ENCODE measurements at places on chromosomes 3 and 15.

DNA sequence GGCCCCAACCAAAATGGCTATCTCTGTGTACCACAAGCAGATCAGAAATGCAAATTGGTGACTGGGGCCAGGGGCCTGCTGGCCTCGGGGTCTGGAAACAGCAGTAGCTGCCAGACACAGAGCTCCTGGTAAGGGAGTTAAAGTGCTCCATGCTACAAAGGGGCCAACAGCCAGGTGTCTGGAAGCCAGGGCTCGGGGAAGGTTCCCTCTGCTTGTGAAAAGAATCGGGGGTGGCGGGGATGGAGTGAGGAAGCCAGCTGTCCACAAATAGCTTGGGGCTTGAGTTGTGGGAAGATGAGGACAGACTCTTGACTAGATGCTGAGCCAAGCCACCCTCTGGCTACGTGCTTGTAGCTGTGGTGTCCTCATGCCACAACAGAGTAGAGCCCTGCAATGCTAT lies 39.3 kb downstream of the CHRD start:
- DNase-seq: no peak

- no peak for DNase-seq
These were observed 151.0 kb upstream of the MLF1 start for GRCh38 chr3:158419820-158420653.

DNA sequence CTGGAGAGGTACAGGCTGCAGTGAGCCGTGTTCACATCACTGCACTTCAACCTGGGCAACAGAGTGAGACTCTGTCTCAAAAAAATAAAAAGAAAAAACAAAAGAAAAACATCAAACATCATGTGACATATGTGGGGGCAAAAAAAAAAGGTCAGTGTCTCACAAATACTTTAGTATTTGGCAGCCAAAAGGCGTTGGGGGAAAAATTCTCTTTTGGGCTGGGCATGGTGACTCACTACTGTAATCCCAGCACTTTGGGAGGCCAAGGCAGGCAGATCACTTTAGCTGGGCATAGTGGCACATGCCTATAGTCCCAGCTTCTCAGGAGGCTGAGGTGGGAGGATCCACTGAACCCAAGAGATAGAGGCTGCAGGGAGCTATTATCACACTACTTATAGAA lies 47.6 kb downstream of the TMCC1 start:
- no peak for DNase-seq

- DNase-seq: no peak
These were observed 40.2 kb upstream of the UBE2E2 start for GRCh38 chr3:23162934-23163333.

DNA sequence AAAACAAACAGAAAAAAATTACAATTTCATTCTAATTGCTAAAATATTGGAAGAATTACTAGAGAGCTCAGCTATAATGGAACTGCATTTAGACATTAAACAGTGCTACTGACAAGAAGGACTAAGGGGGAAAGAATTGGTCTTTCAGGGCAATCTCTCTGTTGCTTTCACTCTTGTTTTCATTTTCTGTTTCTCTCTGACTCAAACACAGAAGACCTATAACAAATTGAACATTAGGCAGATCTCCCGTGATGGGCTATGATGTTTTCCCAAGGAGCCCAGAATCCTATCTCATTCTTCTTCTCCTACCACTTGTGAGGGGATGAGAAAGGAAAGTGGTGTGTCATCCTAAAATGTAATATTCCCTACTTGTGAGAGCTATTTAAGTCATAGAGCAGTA lies 358.0 kb upstream of the TGFBR2 start:
- no peak for DNase-seq

- no peak for DNase-seq
These were observed 155.6 kb downstream of the STXBP5L start for GRCh38 chr3:121063628-121064027.

GRCh38 chr15:75702436-75702835 lies 10.2 kb downstream of the CSPG4 start:
- DNase-seq: no peak

DNA sequence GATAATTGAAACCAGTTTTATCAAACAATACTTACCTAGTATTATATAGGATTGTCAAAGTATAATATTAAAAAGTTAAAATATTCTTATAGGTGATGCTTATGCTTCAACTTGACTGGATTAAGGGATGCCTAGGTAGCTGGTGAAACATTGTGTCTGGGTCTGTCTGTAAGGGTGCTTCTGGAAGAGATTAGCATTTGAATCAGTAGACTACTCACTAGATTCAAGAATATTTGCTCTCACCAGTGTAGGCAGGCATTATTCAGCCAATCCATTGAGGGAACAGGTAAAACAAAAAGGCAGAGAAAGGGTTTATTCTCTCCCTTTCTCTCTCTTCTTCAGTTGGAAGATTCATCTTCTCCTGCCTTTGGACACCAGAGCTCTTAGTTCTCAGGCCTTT lies 486.8 kb upstream of the GOLIM4 start:
- no peak for DNase-seq

- DNase-seq: no peak
These were observed 37.3 kb downstream of the SMAD6 start for GRCh38 chr15:66739287-66739686.

- no peak for DNase-seq
These were observed 129.3 kb downstream of the IQCH start for GRCh38 chr15:67383899-67384298.

- peak; percentile 72 for DNase-seq
These were observed 627 bp downstream of the DUSP7 start for GRCh38 chr3:52055537-52056351.

DNA sequence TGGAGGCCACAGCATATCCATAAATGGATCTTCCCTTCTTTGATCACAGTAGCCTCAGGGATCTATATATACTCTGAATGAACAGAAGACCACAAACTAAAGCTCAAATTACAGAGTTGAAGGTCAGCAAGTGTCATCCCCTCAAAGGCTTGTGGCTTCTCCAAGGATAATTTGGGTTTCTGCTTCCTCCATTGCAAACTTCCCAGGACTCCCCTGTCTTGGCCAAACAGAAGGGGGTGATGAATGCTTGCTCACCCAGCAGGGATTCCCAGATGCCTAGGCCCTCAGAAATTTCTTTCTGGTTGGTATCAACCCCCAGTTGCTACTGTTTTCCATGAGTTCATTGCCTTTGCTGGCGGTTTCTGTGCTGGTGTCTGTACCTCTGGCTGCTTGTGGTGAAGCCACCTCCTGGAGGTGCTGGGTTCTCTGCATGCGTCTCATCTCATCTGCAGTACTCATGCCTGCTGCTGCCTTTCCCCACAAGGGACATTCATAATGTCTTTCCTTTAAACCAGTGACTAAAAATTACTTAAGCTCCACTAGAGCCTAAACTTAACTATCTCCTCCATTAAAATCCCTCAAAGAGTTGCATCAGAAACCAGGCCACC lies 17.7 kb downstream of the ENTPD3 start:
- no peak for DNase-seq

DNA sequence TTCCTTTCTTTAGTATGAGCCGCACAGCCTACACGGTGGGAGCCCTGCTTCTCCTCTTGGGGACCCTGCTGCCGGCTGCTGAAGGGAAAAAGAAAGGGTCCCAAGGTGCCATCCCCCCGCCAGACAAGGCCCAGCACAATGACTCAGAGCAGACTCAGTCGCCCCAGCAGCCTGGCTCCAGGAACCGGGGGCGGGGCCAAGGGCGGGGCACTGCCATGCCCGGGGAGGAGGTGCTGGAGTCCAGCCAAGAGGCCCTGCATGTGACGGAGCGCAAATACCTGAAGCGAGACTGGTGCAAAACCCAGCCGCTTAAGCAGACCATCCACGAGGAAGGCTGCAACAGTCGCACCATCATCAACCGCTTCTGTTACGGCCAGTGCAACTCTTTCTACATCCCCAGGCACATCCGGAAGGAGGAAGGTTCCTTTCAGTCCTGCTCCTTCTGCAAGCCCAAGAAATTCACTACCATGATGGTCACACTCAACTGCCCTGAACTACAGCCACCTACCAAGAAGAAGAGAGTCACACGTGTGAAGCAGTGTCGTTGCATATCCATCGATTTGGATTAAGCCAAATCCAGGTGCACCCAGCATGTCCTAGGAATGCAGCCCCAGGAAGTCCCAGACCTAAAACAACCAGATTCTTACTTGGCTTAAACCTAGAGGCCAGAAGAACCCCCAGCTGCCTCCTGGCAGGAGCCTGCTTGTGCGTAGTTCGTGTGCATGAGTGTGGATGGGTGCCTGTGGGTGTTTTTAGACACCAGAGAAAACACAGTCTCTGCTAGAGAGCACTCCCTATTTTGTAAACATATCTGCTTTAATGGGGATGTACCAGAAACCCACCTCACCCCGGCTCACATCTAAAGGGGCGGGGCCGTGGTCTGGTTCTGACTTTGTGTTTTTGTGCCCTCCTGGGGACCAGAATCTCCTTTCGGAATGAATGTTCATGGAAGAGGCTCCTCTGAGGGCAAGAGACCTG lies 13.2 kb downstream of the GREM1 start:
- DNase-seq: peak; percentile 37

DNA sequence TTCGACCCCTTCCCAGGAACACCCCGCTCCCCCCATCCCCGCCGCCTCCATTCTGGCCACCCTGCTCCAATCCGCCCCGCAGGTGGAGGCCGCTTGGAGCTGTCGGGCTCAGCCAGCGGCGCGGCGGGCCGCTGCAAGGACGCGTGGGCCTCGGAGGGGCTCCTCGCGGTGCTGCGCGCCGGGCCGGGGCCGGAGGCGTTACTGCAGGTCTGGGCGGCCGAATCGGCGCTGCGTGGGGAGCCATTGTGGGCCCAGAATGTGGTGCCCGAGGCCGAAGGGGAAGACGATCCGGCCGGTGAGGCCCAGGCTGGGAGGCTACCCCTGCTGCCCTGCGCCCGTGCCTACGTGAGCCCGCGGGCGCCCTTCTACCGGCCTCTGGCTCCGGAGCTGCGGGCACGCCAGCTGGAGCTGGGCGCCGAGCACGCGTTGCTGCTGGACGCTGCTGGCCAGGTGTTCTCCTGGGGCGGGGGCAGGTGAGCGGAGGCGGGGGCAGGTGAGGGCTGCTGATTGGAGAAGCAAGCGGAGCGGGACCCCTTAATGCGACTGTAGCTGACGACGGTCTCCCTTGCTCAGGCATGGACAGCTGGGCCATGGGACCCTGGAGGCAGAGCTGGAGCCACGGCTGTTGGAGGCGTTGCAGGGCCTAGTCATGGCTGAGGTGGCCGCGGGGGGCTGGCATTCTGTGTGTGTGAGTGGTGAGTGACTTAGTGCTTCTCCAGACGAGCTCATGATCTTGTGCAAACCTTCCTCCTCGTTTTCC lies 2.5 kb downstream of the RCCD1 start:
- DNase-seq: no peak

Data from activated T-cell treated with anti-CD3 and anti-CD28 coated beads, Interleukin-2, amount 50 U/mL, for 48 hours (primary cell).